Stimulated activated CD8-positive, alpha-beta memory T cell treated with anti-CD3 and anti-CD28 coated beads, Interleukin-4, amount 100 ng/mL, for 48 hours (primary cell): ENCODE measurements at places on chromosomes 7 and 10.

- DNase-seq: no peak
Measured at GRCh38 chr10:32112055-32112454, 55.8 kb upstream of the KIF5B start.

DNA sequence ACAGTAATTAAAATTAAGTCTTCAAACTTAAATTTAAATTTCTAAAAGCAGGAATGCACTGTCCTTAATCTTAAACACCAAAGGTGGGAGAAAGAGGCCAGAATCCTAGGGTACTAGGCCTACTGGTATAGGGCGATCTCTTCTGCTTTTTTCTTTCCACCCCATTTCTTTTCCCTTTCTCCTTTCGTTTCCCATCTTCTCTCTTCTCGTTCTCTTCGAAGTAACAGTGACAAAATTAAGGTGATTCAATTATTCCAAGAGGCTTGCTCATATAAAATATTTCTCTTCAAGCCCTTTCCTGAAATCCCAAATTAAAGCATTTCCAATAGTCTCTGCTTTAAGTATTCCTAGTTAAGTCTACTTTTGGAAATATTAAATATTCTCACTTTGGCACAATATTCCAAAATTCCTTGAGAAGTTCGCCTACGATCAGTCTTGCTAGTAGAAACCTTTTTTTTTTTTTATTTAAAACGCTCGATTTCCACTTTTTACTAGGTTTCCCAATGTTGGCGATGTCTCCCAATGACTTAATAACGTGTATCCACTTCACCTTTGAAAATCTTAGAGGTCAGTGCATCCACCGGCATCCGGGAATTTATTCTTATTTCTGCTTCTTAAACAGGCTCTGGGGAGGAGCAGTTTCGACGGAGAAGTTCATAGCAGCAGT, 765 bp upstream of the LCOR start:
- DNase-seq: no peak

- DNase-seq: no peak
Measured at GRCh38 chr10:100130831-100131230, 49.2 kb upstream of the CPN1 start.

DNA sequence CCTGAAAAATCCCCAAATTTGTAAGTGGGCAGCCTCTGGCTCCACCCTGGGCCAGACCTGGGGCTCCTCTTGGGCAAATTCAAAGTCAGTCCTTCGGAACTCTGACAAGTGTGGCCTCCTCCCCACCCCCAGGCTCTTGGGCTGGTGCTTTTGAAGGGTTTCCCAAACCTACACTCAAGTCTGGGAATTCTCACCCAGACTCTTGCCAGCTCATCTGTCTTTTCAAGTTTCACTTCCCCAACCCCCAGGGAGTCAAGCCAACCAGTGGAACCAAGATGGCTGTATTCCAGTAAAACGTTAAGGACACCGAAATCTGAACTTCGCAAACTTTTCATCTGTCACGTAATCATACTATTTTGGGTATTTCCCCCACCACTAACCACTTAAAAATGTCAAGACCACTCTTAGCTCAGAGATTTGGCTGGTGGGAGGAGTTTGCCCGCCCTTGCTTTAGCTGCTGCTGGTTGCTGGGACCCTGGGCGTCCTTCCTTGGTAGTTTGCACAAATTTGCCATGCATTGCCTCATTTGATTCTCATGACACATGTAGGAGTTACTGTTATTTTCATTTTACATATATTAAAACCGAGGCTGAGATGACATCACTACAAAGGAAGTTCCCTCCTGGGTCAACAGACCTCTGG, 1.7 kb upstream of the MYO1G start:
- DNase-seq: peak; percentile 89

- DNase-seq: peak; percentile 79
Measured at GRCh38 chr10:52779541-52780390, 7.2 kb upstream of the MBL2 start.

- no peak for DNase-seq
Measured at GRCh38 chr10:96512524-96513304, 1.0 kb downstream of the TLL2 start.

- no peak for DNase-seq
Measured at GRCh38 chr7:100167912-100168323, 499 bp downstream of the GAL3ST4 start.

DNA sequence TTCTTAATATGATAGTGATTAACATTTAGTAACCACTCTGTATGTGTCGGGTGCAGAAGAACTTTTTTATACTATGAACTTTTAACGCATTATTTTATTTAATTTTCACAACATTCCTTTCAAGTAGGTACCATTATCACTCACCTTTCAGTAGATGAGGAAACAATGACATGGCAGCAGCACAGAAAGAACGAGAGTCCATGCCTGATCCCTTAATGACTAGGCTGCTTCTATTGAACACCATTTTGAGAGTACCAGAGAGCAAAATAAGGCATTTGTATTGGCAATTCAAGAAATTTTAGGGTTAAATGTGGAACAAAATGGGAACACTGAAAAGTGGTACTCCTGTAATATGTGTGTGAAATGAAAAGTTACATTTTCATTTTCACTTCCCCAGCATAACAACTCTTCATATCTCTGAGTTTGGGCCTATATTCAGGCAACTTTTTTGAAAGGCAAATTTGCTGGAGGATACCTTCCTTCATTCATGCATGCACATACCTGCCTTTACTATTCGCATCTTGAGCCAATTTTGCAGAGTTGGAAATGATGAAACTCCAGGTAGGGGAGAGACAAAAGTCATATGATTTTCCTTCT, 12.8 kb downstream of the LRRN3 start:
- DNase-seq: no peak

DNA sequence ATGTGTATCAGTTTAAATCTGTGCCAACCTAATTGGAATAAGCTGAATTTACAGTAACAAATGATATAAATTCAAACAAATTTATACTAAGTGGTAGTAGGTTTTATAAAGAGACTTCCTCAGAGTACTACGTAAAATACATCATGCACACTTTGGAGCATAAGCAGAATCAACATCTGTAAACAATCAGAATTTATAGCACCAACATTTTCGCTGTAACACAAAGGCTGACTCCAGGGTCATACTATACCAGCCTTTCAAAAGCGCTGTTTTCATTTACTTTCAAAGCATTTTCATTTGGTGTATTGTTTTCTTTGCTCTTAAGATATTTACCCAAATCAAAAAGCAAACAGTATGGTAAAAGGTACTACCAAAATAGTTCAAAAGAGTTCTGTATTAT, 29.3 kb upstream of the TMEM168 start:
- no peak for DNase-seq

- DNase-seq: no peak
Measured at GRCh38 chr10:62626079-62626478, 178.4 kb upstream of the ADO start.

DNA sequence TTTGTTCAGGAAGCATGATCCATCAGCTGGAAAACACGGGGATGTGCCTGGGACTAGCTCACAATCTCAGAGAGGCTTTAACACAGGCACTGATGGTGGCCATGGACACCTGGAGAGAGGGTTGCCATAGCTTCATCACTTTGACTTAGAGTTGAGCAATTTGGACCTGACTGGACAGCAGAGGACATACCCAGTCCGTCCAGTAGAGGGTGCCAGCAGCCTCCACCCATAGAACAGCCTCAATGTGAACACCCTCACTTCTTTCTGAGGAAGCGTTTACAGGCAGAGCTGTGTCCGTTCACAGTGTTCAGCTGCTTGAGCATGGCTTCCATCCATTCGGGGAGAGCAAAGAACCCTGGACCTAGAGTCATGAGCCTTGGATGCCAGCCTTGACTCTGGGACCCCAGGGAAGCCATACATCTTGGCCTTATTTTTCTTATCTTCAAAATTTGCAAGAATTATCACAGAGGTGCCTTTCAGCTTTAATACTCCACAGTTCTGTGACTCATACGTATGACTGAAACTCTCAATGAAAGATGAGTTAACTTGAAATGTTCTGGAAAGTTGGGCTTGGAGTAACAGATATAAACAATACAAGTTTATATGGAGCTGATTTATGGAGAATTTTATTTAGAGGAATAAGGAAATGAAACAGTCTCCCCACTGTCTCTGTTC, 302.9 kb upstream of the PODXL start:
- peak; percentile 68 for DNase-seq

- DNase-seq: no peak
Measured at GRCh38 chr7:102270178-102270887, 16.3 kb upstream of the SH2B2 start.

DNA sequence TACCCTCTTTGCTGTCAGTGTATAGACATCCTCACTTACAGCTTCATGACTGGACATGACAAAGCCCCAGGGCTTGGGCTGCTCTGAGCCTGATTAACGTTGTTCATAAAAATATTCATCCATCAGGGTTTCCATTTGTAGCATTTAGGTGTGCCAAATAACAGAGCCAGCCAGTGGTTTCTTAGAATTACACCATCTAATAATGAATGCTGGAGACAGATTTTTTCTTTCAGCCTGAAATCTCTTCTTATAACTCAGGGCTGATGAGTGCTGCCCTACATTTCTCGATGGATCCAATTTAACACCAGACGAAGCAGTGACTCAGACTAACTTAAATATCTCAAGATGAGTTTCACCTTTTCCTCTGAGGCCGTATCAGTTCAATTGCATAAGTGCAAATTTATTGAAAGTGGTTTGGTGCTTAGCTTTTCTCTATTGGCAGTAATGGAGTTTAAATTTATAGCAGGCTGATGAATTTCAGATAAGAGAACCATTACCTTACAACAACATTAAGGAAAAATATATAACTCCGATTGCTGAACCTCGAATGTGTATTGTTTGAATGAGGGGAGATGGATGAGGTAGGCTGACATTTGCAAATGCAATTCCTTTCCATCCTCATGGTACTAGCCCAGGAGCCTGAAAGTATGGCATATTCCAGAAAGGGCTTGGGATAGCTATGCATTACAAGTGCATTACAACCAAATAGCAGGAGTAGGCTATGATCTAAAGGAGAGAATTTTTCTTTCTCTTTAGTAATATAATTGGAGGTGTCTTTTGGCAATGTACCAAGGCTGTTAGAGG, 900.6 kb downstream of the KCNMA1 start:
- DNase-seq: no peak

DNA sequence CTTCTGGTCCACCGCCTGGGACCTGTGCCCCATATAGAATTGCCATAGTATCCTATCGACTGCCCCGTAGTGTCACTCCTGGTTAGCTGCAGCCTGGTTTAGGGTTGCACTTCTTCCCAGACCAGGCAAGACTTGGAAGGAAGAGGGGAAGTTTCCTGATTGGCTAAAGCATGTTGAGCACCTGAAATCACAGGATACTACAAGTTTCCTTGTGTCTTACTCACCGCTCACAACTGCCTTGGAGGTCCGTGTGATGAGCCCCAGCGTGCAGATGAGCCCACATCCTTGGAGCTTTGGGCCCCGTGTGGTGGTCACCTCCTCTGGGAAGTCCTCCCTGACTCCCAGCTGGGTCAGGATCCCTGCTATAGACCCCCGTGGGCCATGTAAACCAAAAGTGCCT, 73.9 kb upstream of the GTF2I start:
- no peak for DNase-seq

- DNase-seq: no peak
Measured at GRCh38 chr7:116218051-116218645, 7.8 kb downstream of the TES start.

DNA sequence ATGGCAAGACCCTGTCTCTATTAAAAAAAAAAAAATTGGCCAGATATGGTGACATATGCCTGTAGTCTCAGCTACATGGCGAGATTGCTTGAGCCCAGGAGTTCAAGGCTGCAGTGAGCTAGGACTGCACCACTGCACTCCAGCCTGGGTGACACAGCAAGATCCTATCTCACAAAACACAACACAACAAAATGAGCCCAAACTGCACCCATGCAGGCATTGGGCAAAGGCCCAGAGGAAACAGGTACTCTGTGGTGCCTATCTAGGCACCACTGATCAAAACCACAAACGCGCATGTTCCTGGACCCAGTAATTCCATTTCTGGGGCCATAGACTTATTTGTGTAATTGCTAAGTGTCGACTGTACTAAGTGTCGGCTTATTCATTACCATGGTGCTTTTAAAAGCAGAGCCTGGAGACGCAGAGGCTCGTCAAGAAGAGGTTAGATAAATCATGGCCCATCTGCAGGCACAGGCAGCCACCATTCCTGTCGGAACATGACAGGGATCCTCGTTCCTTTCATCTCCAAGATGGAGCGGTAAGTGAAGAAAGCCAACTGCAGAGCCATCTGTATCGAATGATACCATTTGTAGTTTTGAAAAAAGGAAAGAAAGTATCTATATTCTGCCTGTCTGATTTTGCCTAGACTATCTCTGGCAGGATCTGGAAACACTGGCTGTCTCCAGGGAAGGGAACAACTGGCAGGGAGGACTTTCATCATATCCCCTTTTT, 160.4 kb upstream of the RHEB start:
- no peak for DNase-seq

DNA sequence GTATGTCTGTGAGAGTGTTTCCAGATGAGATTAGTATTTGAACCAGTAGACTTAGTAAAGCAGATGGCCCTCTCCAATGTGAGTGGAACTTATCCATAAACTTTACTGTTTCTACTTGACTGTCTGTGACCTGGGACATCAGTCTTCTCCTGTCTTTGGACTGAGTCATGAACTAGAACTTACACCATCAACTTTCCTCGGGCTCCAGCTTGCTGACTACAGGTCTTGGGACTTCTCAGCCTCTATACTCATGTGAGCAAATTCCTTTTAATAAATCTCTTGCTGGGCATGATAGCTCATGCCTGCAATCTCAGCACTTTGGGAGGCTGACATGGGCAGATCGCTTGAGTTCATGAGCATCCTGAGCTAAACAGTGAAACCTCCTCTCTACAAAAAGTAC, 25.7 kb upstream of the WAPL start:
- no peak for DNase-seq

DNA sequence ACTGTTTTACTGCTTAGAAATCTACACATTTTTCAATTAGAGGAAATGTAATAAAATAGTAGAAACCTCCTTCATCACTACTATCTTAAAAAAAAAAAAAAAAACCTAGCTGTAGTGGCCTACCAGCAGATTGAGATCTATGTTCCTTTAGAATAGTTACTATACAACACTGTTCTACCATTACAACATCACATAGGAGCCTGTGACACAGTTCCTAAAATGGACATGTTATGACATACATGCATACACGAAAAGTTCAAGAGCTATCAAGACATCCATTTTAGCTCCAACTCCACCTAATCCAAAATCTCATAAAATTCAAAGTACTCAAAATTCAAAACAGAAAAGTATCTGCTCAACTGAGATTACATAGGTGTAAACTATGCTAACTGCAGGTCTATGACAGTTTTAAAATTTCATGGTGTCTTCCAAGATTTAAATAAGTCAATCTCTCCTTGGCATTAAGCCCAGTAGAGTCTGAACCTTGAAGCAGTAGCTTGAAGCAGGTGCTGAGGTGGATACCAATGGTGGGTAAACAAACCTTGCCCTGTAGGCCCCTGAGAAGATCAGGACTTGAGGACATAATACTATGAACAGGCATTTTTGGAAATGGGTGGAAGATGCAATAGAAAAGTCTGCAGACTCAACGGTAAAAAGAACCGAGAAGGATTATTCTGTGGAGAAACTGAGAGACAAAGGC, 17.0 kb downstream of the CACUL1 start:
- DNase-seq: no peak
